ENCODE measurements at places on chromosomes 16 and 17.

DNA sequence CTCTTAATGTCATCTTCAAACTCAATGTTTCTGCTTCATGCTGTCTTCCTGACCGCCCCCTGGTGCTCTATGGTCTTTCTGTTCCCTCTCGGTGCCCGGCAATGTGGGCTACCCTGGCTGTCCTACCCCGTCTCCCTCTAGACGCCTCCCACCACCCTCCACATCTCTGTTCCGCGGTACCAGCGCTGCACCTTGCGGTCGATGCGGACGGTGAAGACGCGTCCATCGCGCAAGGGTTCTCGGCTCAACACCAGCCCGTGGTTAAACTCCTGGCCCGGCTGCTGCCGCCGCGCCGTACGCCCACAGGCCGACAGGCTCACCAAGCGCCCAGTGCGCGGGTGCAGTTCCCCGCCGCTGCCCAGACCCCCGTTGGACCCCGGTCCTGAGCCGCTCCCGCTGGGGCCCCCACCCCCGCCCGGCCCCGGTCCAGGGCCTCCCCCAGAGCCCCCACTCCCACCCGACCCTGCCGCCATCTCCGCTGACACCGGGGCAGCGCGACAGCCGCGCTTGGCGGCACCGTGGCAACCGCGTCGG lies at the start of gene NEURL4:
TSS of gene NEURL4 (minus strand) at position 496 of the 534 bp plus-strand sequence. CDS start at position 473, 23 bp downstream.
- no peak for DNase-seq

DNA sequence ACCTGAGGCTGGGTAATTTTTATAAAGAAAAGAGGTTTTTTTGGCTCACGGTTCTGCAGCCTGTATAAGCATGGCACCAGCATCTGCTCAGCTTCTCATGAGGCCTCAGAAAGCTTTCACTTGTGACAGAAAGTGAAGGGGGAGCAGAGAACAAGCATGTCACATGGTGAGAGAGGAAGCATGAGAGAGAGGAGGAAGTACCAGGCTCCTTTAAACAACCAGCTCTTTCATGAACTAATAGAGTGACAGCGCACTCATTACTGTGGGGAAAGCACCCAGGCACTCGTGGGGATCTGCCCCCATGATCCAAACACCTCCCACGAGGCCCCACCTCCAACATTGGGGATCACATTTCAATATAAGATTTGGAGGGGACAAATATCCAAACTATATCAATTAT lies 86.8 kb downstream of the USP32 start:
- peak; percentile 94 for DNase-seq

DNA sequence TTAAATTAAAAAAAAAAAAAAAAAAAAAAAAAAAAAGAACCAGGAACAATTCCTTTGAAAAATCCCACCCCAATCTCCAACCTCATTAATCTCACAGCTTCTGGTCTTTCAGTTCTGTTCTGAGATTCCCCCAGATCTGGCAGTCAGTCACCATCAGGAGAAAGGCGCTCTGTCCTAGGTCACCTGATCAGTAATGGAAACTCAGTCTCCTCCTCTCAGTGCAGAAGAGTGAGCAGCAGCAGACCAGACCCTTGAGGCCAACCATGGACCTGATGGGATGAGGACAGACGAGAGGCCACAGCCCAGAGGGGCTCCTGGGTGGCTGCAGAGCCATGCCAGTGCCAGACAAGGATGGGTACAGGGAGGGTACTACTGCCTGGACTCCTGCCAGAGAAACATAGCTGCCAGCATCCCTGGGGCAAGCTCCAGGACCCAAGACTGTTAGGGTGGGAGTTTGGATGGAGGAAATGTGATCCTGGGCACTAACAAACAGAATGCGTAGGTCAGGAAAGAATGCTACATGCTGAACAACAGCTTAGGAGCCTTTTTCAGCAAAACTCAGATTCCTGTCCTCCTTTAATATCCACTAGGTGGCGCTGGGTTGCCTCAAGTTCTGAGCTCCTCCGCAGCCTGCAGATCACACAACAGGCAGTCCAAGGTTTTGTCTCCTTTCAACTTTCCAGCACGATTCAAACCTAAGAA lies 28.7 kb downstream of the MPG start:
- DNase-seq, result peak; percentile 86

GRCh38 chr17:12927541-12928425 lies 90.0 kb downstream of the ELAC2 start:
- DNase-seq, result no peak

DNA sequence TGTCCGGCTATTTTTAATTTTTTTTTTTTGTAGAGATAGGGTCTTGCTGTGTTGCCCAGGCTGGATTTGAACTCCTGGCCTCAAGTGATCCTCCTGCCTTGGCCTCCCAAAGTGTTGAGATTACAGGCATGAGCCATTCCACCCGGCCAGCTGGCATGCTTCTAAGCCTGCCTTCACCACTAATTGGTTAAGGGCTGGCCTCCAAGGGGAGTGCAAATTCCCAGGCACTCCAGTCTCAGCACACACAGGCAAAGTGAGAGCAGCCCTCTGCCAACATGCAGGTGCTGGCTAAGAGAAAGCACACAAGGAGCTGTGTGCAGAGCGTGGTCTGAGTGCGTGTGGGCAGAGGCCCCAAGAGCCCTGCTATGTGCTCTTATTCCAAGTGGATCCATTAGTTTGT lies 149.8 kb upstream of the HS3ST2 start:
- no peak for DNase-seq

DNA sequence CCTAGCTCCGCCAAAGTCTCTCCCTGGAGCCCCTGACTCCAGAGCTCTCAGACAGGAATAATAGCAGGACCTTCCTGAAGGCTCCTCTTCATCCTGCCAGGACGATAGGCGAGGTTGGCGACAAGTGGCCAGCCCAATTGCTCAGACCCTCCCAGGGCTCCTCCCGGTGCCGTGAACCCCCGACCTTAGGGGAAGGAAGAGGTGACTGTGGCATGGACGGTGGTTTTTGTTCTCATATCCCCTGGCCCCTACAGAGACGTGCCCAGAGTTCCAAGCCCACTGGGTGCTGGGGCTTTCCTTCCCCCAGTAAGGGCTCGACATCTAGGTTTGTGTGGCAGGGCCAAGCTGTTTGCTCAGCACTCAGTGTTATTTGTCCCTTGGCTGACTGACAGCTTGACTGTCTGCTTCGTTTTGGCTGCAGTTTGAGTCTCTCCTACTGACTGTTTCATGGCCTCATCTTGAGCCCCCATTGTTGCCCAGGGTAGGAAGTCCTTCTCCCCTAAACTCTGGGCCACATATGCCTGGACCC lies 4.6 kb upstream of the ADCY7 start:
- DNase-seq, result no peak

- no peak for DNase-seq
These were observed 296.3 kb upstream of the AXIN2 start for GRCh38 chr17:65857718-65858117.

DNA sequence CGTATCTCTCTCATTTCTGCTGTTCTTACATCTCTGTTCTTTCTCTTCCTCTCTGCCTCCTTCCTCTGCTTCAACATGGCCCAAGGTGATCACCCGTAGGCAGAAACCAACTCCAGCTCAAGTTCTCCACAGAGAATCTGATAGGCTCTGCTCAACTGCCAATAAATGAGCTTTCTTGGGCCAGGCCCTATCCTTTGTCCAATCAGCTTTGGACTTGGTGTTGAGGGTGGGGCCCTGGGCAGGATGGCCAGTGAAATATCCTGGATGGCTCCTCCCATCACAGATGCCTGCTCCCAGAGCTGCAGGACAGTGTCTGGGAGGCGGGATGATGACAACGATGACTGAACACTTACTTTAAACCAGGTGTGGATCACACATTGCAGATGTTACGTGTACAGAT lies 17.4 kb upstream of the BRD7 start:
- DNase-seq, result no peak

GRCh38 chr17:79125503-79125902 lies 50.9 kb downstream of the ENGASE start:
- no peak for DNase-seq

DNA sequence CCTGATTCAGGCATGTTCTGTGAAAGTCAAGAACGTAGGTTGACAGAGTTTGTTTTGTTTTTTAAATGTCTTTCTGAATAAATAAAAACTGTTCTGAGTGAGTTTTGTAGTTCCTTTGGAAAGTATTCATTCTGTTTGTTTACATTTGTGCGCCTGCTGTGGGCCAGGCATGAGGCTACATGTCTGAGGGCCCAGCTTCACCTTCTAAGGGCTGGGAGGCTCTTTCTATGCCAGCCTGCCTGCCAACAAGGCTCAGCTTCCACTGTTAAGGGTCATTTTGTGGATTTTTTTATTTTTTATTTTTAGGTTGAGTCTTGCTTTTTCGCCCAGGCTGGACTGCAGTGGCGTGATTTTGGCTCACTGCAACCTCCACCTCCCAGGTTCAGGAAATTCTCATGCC lies 6.1 kb downstream of the WWOX start:
- DNase-seq, result no peak

- no peak for DNase-seq
These were observed 5.0 kb upstream of the DCTPP1 start for GRCh38 chr16:30434852-30435251.

- no peak for DNase-seq
These were observed 3.9 kb upstream of the GNG13 start for GRCh38 chr16:804193-805048.

- DNase-seq, result no peak
These were observed 47.8 kb downstream of the ESRP2 start for GRCh38 chr16:68188170-68188569.

GRCh38 chr16:87458424-87458915 lies 34.4 kb downstream of the ZCCHC14 start:
- no peak for DNase-seq

DNA sequence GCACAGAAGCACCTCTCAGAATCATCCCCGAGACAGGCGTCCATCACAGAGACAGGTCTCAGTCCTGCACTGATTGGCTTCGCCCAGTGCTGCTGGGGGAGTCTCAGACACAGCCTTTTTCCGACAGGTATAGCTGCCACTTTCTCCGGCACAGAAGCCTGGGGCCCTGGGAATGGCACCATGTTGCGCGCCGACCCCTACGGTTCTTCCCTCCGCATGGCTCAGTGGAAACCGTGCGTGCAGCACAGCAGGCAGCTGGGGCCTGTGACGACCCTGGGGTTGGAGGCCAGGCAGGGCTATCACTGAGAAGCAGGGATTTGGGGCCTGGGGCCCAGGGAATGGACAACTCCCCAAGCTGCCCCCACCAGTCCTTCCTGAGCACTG lies 29.7 kb upstream of the CDH15 start:
- no peak for DNase-seq

- DNase-seq, result peak; percentile 43
These were observed 378.8 kb upstream of the TNRC6C start for GRCh38 chr17:77579682-77580081.

DNA sequence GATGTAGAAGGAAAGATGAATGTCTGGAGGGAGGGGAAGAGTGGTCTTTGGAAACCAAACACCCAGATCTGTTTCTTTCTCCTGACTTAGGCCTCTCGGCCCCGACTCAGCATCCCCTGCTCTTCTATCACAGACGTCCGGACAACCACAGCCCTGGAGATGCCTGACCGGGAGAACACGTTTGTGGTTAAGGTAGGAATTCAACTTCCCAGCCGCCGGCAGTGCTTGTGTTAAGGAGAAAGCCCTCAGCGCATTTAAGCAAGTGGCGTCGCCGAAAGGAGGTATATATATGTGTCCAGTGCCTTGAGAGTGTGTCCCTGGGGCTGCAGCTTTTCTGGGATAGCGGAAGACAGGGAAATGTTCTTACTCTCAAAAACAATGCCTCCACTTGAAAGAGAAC lies 3.6 kb downstream of the SH2B1 start:
- DNase-seq, result no peak

- DNase-seq, result no peak
These were observed 44.9 kb downstream of the SSH2 start for GRCh38 chr17:29885031-29885640.

- DNase-seq, result no peak
These were observed 607.1 kb downstream of the KCNJ2 start for GRCh38 chr17:70776441-70776840.

DNA sequence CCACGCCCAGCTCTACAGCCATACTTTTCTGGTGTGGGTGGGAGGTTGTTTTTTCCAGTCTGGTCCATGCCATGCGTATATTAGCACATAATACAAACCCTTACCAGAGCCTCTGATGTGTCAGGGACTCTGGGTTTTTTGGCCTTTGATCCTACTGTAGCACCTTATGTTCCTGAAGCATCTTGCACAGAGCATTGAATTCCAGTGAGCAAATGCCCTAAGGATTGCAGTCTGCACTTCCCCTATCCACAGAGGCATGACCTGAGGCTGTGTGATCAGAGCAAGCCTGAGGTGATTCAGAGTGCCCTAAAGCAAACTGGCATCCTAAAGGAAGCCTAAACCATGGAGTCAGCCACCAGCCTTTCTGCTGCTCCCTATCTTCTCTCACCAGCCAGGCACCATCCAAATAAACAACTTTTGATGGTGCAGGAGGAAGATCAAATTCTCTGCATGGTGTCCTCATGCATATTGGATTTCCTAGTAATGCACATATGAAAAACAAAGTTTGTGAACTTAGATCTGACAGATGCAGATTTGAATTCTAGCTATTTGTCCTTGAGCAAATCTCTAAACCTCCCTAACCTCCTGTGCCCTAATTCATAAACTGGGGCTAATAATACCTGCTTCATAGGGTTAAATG lies 41.2 kb upstream of the HAS3 start:
- DNase-seq, result no peak

- DNase-seq, result no peak
These were observed 2.9 kb downstream of the MRPL27 start for GRCh38 chr17:50370052-50370451.

All from pons (tissue), 1 donor.